ENCODE measurements at places on chromosomes 2 and 18.

GRCh38 chr18:55988537-55988936 is 400.5 kb upstream of the TCF4 start:
- no peak for DNase-seq

- no peak for DNase-seq
Observed at GRCh38 chr18:38539371-38539770, 973.8 kb upstream of the CELF4 start.

GRCh38 chr2:196066291-196067087 is 2.1 kb downstream of the DNAH7 start:
- no peak for DNase-seq

DNA sequence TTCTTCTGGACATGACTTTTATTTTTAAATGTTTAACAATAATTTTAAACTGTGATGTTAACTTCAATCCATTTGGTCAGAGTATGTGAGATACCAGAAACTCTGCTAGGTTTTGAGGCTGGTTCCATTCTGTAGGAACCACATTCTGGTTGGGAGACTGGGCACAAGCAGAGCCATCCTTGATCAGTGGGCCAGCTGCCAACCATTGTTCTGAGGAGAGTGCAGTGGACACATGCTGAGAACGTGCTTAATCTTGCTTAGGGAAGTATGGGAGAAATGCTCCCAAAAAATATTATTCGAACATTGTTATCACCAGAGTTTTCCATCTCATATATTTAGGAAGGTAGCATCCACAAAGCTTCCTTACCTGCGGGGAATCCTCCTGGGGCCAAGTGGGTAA is 155.8 kb downstream of the RTN4 start:
- no peak for DNase-seq

DNA sequence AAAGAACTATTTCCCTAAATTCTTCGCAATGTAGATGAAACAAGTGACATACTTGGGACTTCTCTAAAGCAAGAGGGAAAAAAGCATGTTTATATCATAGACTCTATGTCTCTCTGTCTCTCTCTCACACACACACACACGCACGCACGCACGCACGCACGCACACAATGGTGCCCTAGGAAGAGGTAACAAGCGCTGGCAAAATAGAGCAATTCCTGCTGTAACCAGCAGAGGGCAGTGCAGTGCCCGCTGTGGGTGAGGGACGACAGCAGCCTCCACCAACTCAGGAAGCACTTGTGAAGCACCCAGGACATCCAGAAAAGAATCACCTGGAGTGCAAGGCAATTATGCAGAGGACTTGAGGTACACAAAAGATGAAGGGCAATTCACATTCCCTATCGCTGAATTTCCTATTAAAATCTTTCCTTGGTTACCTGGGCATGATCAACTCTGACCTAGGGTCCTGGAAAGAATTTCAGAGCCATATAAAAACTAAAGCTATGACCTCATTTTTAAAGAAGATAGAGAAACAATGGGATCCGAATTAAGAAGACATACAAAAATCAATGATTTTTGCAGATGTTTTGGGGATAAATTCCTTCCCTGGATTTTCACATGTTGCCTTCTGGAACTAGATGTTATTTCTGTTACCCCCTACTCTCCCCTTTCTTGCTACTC is 166.4 kb downstream of the PDE11A start:
- DNase-seq = no peak

GRCh38 chr2:234702731-234703225 is 205.9 kb upstream of the ARL4C start:
- no peak for DNase-seq

- no peak for DNase-seq
Observed at GRCh38 chr2:128798502-128799283, 480.0 kb upstream of the HS6ST1 start.

DNA sequence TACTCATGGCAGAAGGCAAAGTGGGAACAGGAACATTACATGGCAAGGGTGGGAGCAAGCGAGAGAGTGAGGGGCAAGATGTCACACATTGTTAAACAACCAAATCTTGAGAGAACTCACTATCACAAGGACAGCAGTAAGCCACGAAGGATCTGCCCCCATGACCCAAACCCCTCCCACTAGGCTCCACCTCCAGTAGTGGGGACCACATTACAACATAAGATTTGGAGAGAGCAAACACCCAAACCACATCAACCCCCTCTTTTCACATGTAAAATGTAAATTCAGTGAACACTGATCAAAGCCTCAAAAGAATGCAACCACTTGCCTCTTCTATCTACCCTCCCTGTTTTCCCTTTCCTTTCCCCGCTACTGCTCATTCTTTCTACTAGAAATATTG is 43.6 kb upstream of the TNP1 start:
- no peak for DNase-seq

- no peak for DNase-seq
Observed at GRCh38 chr2:232649033-232649432, 15.6 kb downstream of the EFHD1 start.

DNA sequence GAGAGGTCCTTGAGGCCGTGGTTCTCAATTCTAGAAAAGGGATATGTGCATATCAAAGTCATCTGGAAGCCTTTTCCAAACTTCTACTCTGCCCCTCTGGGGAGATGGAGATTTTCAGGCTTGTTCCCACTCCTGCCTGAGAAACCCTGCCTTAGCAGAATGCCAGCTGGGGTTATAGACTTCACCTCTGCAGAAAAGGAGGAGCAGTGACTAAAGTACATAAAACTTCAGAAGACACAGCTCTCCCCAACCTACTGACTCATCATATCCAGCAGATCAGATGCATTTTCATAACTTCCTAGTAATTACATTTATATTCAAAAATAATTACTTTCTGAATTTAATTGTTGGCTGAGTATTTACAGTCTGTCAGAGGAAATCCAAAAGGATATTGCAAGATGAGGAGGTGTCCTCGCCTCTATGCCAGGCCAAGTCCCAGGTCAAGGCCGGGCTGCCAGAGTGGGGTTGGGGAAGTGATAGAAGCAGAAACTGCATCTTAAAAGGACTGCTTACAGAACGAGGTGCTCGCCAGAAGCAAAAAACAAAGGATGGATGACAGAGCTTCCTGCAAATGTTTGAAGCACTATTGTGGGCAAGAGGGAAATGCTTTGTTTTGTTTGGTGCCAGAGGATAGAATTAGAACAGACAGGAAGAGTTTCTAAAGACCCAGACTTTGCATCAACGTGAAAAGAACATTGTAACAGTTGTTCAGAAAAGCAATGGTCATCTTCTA is 75.6 kb upstream of the APCDD1 start:
- no peak for DNase-seq

GRCh38 chr2:179818546-179818945 is 42.9 kb downstream of the ZNF385B start:
- no peak for DNase-seq

DNA sequence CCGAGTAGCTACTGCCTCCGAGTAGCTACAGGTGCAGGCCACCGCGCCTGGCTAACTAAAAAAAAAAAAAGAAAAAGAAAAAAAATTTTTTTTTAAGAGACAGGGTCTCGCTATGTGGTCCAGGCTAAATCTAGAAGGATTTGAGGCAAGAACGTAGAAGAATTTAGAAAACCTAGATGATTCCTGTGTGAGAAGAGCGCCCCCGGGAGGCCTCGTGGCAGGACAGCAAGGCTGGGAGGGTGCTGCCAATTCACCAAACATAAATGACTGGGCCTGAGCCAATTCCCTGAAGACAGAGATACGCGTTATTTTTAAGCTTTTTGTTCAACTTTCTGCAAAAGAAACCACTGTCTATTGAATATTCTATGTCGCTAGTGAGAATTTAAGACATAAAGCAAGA is 90.1 kb upstream of the TGFA start:
- DNase-seq = no peak

DNA sequence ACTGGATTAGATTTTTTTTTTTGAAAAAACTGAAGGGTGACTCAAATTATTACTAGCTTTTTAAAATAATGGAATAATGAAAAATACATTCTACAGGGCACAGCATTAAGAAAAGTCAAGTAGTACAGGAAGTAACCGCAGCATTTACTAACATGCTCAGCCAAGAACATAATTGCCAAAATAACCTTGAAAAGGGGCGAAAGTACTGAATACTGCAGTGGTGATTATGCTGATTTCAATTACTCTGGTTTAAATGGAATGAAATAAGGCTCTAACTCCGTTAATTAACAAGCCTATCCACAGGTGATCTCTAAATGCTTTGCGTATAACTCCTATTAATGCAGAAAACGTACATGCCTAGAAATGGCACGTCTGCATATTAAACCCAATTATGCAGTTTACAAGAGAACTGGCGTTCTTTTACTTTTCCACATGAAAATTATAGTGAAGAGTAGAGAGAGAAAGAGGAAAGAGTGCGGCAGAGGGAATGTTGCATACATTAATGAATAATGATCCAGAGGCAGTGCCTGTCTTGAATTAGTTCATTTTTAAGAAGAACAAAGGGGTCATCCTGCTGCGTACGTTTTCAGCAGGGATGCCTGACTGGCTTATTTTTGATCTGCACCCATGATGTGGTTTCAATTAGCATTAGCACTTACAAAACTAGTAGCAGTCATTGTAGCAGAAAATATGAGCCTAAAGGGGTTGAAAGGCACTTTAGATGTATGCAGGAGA is 612.4 kb downstream of the NYAP2 start:
- no peak for DNase-seq

- no peak for DNase-seq
Observed at GRCh38 chr18:76351961-76352581, 143.0 kb downstream of the ZNF516 start.

- DNase-seq = no peak
Observed at GRCh38 chr2:119753041-119753929, 6.4 kb upstream of the PTPN4 start.

DNA sequence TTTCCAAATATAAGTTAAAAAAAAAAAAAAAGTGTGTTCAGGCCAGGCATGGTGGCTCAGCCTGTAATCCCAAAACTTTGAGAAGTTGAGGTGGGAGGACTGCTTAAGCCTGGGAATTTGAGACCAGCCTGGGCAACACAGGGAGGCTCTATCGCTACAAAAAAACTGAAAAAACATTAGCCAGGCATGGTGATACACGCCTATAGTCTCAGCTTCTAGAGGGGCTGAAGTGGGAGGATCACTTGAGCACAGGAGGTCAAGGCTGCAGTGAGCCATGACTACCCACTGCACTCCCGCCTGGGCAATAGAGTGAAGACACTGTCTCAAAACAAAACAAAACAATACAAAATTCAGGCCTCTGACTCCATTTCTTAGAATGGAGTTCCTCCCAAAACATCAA is 9.2 kb downstream of the USP37 start:
- no peak for DNase-seq

- DNase-seq = no peak
Observed at GRCh38 chr2:63680455-63680854, 91.7 kb downstream of the MDH1 start.

GRCh38 chr2:182639971-182640370 is 76.1 kb upstream of the DNAJC10 start:
- no peak for DNase-seq

- no peak for DNase-seq
Observed at GRCh38 chr2:44549099-44549471, 187.3 kb downstream of the CAMKMT start.

GRCh38 chr2:109365131-109365530 is 236.1 kb downstream of the SH3RF3 start:
- DNase-seq = no peak

DNA sequence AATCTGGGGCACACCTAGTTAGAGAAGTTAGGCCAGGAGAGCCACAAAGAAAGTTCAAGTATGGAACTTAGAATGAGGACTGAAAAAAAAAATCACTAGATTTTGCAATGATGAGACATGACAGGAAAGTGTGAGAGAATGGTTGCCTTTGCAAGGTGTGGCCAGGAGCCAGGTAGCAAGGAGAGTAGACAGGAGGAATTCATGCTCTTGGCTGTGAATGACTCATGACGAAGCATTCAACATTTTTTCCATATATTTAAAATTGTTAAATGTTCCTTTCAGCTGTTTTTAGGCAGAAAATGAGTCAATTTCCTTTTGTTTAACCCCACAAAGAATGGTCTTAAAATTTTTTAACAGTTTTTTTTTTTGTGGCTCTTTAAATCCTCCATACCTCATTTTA is 636.9 kb downstream of the PLCL1 start:
- DNase-seq = no peak

DNA sequence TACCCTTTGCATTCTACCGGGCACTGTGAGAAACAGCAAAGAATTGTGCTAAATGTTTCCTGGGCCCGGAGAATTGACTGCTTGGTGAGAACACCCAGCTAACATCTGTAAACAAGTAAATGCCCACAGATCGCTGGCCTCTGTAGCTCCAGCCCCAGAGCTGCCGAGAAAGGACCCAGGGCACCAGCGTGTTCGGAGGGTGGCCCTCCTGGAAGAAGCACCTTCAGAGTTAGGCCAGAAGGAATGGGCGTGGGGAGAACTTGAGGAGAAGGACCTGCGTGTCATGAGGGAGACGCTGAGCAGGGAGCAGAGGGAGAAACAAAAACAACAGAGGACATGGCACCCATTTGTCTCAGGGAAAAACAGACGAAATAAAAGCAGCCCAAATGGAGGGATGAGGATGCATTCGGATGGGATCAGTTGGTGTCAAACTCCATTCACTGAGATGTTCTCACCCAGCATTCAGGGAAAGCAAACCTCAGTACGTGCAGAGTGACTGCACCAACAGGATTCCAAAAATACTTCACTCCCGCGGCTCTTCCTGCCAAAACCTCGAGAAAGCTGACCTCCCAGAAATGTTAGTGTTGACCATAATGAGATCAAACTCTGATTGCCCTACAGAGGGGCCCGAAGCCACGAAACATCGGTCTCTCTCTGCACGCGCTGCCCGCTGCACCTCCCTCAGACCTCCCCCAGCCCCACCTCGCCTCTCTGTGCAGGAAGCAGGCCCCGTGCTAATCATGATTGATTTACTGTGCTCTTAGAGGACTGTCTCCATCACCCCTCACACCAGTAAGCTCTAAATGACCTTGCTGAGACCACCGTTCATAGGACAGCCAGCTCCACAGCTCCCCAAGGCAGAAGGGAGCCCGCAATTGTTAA is 376.3 kb upstream of the SALL3 start:
- DNase-seq = no peak

GRCh38 chr2:144390424-144391020 is 129.4 kb downstream of the ZEB2 start:
- no peak for DNase-seq

DNA sequence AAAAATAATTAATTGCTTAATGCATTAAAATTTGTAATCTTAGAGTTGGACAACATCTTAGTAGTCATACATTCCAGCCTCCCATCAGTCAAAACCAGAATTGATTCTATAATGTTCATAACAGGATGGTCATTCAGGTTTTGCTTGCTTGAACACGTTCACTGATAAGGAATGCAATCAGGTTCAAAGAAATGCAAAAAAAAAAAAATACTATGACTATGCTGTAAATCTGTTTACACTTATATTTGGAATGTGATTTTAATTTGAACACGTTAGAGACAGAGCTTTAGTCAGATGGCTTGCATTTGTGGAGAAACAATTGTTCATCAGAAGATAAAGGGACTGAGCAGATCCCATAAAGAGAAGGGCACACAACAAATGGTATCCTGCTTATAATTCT is 131.3 kb upstream of the UNC80 start:
- no peak for DNase-seq

DNA sequence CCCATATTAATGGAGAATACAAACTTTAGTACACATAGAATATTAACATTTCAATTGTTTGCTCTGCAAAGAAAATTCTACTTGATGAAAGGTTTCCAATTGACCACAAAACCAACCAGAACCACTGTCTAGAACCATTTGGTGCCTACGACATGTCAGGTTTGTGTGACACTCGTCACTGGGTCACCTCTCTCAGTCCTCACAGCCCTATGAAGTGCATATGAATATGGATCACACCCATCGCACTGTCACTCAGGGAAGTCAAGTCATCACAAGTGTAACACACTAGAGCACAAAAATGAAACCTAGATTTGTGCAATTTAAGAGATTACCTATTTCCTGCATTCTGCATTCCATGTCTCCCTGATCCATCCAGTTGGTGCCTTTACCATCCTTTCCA is 43.7 kb downstream of the PTPN2 start:
- DNase-seq = no peak

GRCh38 chr2:29481313-29481712 is 366.1 kb downstream of the CLIP4 start:
- DNase-seq = no peak

All from GOT3 (cell line).